Activated gamma-delta T cell (primary cell): ENCODE measurements at places on chromosomes 5 and 9.

DNA sequence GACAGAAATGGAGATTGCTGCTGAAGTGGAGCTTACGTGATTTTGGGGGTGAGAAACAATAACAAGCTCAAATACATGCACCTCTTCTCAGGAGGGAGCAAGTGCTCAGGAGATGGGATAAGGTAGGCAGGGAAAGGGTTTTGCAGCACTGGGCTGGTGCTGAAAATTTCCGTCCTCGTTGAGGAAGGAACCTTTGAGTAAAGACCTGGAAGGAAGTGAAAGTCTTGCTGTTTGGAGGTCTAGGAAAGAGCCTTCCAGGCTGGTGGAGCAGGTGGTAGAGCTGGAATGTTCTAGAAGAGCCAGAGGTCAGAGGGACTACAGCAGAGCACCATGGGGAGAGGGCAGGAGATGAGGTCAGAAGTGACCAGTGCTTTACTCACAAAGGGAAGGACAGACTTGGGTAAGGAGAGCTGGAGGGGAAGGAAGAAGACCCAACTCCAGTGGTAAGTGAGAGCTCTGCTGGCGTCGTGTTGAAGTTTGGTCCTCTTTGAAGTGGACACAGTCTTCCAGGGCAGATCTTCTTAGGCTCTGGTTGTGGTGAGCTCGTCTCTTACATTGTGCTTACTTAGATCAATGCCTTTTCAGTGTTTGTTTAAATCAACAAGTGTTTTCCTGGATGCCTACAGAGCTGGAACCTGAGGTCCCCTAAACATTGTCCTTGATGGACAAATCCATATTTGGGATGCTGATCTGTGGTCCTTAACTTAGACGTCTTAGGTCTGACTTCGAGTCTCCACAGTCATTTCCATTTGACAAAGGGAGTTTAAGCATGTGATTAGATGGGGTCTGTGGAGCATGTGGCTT is 21.0 kb downstream of the ANKRD33B start:
- no peak for DNase-seq

DNA sequence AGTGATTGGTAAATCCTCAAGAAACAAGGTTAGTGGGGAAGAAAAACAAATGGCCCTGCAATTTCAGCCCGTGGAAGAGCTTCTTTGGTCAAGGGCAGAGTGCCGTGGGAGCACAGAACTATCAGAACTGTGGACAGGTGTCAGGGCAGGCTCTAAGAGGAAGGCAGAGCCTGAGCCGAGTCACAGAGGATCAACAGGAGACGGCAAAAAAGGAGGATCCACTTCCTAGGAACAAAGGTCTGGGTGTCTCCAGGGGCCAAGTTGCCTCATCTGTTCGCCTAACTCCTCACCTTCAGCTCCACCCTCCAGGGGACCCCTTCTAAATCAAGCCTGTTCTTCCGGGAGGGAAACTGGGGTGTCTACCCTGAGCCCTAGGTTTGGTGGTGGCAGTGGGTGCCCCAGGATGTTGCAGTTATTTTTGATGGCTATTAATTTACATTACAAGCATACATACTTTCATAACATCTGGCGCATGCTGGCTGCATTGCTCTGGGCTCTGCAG is 88.0 kb downstream of the FEM1C start:
- no peak for DNase-seq

- no peak for DNase-seq
These were observed 5.8 kb upstream of the ALDH1A1 start for GRCh38 chr9:72958485-72959281.

DNA sequence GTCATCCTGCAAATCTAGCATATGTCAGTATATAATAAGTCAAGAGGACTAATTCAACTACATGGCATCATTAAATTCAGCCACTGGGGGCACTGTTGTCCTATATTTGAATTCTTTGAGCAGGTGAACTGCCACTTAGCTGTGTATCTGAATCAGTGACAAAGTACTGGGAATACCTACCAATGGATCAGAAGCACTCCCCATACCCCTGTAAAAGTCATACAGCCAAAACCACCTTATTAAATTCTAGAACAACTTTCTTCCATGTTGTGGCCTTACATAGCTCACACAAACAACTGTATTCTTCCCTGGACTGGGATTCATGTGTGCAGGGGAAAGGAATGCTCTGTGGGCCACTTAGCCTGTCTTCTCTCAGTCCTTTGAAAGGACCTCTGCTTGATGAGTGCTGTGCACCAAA is 57.4 kb upstream of the PLPP6 start:
- no peak for DNase-seq

DNA sequence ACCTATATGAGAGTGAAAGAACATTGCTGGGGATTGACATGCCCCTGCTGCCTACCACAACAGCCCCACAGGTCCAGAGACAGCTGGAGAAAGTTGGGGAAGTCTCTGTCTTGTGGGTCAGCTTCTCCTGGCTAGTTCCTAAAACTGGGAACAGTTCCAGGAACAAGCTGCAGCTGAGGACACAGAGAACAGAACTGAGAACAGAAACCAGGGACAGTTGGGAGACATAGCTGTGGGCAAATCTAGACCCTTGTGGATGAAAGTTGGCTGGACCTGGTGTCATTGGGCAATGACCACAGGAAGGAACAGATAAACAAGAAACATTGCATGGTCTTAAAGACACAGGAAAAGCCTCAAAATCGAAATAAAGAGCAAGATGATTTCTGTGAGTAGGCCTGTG is 58.3 kb upstream of the MOCS2 start:
- DNase-seq: no peak

DNA sequence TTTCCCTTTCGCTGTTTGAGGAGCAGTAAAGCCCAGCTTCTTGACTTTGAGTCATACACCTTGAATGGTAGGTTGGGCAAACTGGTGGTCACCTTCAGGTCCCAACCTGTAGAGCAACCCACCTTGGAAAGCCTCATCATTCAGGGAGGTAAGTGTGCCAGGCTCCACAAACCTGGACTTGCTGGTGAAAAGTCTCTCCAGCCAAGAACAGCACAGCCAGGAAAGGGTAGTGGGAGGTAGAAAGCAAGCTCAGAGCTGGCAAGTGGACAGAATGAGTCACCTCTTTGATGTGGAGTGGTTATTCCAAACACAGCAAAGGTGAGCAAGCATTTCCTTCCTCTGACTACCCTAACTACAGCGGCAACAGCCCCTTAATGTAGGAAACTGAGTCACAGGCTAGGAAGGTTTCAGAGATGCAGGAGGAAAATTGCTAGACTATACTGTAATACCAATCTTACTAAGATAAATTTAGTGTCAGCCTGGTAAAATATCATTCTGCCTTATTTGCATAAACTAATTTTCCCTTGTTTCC is 117.5 kb upstream of the MTAP start:
- DNase-seq: no peak

DNA sequence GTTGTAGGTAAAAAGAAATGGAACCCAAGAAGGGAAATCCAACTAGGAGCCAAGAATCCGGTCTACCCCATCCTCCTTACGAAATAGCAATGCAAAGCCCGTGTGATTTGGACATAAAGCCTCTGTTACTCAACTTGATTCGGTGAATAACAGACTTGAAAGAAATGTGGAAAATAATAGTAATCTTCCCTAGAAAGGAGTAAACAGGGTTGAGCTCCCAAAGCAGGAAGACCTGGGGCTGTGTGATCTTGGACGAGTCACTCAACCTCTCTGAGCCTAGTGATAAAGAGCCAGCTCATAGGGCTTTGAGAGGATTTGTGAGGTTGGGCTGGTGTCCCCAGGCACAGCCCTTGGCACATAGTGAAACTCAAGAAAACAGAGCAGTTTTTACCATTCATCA is 42.7 kb upstream of the IL17B start:
- no peak for DNase-seq

- no peak for DNase-seq
These were observed 32.1 kb downstream of the GRAMD2B start for GRCh38 chr5:126455264-126455663.

- DNase-seq: no peak
These were observed 7.4 kb downstream of the DMRTA1 start for GRCh38 chr9:22454016-22454415.

DNA sequence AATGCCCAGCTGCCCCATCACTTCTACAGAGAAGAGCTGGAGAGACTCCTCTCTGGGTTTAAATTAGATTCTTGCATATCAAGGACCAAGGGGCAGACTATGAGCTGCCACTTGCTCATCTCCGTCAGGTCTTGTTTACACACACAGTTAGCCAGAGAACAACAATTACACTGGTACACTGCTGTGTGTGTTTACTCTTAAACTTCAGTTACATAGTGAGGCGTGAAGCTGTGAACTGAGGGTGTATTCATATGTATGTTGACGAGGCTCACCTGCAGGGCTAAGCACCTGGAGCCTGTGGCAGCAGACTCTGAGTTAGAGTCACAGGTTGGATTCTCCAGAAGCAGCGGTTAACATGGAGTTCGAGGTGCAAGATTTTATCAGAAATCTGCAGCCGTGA is 155.4 kb upstream of the ANKH start:
- DNase-seq: no peak

DNA sequence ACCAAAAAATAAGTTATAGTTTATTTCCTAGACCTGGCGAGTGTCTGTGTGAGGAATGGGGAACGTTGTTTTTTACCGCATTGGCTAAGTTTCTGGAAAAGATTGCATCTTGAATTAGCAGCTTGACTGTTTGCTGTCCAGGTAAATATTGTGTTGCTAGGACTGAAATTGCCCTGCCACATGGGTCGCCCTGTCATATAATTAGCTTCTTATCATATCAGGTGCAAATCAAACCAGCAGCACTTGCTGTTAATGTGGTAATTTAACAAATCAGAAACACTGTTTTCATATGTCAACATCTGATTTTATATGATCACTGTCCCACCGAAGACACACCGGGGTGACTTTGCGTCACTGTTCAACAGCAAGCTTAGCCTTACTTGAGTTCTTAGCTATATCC is 63.7 kb upstream of the ZNF622 start:
- no peak for DNase-seq

GRCh38 chr9:125635888-125636287 is 71.1 kb downstream of the MAPKAP1 start:
- no peak for DNase-seq

DNA sequence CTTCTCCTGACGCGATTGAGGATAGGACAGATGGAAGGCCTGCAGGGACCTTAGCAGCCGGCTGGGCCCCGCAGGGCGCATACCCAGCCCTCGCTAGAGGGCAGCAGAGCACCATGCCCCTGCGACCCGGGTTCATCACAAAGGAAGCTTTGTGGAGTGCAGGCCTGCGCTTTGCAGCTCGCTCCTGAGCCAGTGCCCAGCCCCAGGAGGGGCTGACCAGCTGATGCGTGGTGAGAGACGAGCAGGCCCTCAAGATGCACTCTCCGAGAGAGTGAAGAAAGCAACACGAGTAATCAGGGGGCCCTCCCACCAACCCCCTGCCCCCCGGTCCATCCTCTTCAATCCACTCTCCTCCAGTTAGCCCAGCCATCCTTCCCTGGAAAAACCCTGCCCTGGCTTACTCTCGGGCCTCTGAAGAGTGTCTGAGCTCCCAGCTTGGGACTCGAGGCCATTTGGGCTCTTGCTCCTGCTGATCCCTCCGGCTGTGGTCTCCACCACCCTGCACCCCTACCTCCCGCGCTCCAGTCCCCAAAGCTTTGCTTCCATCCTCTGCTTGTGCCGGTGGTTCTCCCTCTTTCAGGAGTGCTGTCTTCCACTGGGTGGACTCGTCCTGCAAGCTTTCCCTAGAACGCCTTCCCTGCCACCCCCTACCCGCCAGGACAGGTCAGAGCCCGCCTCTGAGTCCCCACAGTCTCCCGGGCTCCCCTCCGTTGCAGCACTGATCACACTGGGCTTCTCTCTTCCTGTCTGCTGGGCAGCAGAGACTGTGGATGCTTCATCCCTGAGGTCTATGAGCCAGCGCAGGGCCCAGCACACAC is 9.1 kb upstream of the KIF12 start:
- DNase-seq: no peak
